ENCODE measurements at places on chromosomes 7 and 10.
A peak's percentile ranks its signal among the peaks of the same experiment; 100 is the strongest.

- peak; percentile 87 for DNase-seq
Measured at GRCh38 chr10:122054048-122055025, 65.4 kb downstream of the TACC2 start.

DNA sequence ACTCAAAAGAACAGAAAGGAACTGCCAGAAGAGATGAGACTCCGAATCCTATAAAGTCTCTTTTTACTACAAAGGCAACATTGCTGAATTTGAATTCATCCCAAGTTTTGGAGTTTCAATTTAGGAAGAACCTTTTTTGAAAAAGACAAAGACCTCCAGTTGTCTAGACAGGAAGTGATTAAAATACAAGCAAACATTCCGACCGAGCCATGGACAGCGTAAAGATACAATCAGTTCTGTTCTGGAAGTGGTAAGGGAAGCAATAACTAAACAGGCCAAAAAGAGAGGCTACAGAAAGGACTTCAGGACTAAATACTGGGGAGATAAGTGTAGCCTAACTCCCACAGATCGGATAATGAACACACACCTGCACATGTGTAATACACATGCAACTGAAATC lies 101.0 kb downstream of the SMURF1 start:
- DNase-seq, result no peak

- peak; percentile 69 for DNase-seq
Measured at GRCh38 chr10:14010101-14010558, 320.6 kb downstream of the FRMD4A start.

DNA sequence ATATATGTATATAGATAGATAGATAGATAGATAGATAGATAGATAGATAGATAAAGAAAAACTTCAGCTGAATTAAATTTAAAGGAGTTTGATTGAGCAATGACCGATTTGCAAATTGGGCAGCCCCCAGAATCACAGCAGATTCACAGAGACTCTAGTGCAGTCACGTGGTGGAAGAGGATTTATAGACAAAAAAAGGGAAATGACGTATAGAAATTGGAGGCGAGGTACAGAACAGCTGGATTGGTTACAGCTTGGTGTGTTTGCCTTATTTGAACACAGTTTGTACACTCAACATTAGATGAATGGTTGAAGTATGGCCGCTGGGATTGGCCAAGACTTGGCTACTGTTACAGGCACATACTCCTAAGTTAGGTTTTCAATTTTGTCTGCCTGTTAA lies 8.2 kb upstream of the PODXL start:
- DNase-seq, result no peak

DNA sequence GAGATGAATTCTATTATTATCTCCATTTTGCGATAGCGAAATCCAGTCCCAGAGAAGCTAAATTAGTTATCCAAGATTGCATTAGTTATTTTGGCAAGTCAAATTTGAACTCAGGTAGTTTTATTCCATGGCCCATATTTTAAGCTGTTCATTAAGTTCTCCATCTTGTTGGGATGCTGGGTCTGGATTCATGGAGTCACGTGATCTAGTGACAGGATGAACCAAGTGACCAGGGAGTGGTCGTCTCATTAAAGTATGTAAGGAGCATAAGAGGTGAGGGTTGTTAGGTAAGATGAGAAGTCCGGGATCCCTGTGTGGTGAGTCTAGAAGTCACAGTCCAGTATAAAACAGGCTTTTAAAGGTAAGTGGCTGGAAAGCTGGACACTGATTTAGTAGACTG lies 740.5 kb downstream of the PCDH15 start:
- DNase-seq, result no peak

GRCh38 chr10:118259288-118259906 lies 82.7 kb downstream of the FAM204A start:
- DNase-seq, result peak; percentile 88

- no peak for DNase-seq
Measured at GRCh38 chr7:105306298-105306748, 82.4 kb downstream of the SRPK2 start.

DNA sequence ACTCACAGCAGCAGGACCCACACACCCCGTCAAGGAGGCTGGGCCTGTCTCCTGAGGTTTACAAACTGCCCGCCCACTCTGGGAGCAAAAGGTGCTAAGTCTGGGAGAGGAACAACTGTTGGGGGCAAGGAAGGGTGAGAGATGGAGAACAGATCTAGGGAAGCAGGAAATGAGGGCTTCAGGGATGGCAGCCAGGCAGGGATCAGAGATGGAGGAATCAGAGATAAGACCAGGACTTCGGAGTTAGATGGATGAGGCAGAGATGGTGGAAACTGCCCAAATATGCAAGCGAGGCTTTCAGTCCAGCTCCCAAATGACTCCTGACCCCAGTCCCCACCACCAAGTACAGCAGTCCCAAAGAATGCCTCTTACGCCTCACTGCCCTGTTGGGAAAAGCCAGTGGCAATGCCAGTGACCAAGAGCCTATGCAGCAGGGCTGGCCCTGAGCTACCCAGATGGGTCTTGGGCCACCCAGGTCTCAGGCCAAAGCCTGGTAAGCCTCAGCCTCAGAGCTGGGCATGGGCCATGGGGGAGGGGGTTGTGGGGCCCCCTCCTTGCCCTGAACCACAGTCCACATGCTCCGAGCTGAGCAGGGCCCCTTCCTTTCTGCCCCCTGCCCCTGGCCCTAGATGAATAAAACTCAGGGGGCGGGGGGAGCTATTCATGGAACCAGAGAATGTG lies 39.5 kb upstream of the SLF2 start:
- DNase-seq, result no peak

- DNase-seq, result peak; percentile 72
Measured at GRCh38 chr7:18352339-18353255, 143.0 kb upstream of the HDAC9 start.

GRCh38 chr10:125661431-125661940 lies 21.5 kb downstream of the TEX36 start:
- peak; percentile 34 for DNase-seq

DNA sequence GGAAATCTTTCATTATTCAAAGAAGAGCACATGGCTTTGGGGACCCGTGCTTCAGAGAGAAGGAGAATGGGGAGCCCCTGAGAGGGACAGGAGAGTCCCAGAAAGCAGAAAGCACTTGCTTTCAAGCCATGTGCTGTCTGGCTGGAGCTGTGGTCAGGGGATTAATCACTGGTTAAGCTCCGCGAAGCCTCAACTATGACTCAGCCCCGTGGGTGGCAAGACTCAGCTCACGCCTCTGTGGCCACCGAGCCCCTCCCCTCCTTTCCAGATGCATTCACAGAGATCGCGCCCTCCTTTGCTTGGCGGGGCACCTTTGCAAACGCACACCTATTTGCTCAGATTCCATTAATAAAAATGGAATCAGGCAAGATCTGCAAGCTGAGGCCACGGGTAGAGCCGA lies 202.9 kb upstream of the TCERG1L start:
- DNase-seq, result peak; percentile 72

- peak; percentile 68 for DNase-seq
Measured at GRCh38 chr7:75650681-75651080, 88.1 kb downstream of the HIP1 start.

- no peak for DNase-seq
Measured at GRCh38 chr10:33293076-33293475, 41.4 kb downstream of the NRP1 start.

- DNase-seq, result no peak
Measured at GRCh38 chr7:42639930-42640329, 271.9 kb downstream of the C7orf25 start.

DNA sequence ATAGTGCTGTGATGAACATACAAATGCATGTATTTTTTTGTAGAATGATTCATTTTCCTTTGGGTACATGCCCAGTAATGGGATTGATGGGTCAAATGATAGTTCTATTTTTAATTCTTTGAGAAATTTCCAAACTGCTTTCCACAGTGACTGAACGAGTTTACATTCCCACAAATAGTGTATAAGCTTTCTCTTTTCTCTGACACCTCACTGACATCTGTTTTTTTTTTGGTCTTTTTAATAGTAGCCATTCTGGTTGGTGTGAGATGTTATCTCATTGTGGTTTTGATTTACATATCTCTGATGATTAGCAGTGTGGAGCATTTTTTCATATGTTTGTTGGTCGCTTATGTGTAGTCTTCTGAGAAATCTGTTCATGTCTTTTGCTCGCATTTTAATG lies 195.0 kb upstream of the AGK start:
- no peak for DNase-seq

DNA sequence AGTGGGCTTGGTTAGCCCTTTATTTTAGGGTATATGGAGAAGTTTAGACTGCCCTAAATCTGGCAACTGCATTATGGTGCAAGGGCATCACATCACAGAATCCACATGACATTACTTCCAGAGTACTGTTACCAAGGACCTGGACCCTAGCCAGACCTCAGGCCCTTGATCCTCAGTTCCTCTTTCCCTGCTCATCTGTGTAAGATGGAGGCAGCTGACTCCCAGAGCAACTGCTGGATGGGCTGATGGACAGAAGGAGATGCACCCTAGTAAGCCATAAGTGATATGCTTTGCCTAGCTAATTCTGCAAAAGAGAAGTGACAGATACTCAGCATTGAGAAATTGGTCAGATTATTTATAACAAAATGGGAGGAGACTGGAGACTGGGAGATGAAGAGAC lies 131.7 kb downstream of the DYNC1I1 start:
- DNase-seq, result no peak

GRCh38 chr7:135768467-135768866 lies 19.9 kb upstream of the FAM180A start:
- peak; percentile 49 for DNase-seq

DNA sequence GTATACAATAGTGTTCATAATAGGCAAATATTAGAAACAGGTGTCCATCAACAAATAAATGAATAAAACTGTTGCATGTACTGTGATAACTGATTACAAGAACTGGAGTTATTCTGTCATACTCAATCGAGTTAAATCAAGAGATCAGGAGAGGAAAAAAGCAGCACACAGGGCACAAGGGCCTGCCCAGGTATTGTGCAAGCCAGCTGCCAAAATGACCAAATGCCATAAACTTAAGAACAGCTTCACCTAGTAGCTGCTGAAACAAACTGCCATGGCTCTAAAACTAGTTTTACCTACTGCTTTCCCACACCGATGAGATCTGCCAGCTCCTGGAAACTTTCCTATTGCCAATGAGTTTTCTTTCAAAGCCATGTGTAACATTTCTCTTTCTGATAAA lies 12.2 kb downstream of the GSAP start:
- no peak for DNase-seq

DNA sequence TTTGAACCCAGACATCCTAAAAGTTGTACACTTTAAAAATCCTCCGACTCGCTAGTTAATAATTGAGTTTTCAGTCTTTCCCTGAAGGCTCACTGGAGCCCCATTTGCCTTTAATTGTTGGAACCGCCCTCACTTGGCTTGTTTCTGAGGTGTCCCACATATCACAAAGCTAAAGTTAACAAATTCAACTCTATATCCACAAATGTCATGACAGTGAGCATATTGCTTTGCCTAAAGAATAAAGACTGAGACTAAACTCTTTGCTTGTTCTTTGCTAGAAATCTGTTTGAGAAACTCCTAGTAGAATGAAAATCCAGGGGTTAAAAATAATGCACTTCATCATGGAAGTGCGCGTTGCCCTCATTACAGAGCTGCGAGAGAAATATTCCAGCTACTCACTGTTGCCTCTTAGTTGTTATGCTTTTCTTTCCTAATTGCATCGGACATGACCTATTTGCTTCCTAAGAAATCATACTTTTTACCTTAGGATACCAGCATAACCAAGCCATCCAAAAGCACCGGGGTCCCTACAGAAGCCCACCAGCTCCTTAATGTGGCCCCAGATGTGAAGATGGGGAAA lies 752 bp downstream of the THSD7A start:
- no peak for DNase-seq

GRCh38 chr7:926061-927030 lies 28.1 kb downstream of the ADAP1 start:
- DNase-seq, result no peak

DNA sequence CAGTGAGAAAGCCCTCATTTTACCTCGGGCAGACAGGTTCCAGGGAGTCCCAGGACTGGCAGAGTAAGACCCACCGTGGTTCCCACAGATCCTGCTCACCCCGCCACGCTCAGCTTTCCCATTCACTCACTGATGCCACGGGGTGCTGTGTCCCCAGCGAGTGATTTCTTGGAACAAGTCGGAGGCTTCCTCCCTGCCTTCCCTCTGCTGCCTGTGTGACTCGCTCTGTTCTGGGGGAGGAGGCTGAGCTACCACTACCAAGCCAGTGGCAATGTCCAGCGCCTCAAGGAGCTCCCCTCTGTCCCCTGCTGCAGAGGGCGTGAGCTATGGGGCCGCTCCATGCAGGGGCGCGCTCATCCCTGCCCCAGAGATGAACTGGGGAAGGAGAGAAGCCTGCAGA lies 12.6 kb downstream of the IL15RA start:
- DNase-seq, result peak; percentile 36

GRCh38 chr10:126504063-126504760 lies 115.9 kb upstream of the ADAM12 start:
- peak; percentile 83 for DNase-seq

- DNase-seq, result no peak
Measured at GRCh38 chr10:61705022-61705613, 42.4 kb downstream of the CABCOCO1 start.

DNA sequence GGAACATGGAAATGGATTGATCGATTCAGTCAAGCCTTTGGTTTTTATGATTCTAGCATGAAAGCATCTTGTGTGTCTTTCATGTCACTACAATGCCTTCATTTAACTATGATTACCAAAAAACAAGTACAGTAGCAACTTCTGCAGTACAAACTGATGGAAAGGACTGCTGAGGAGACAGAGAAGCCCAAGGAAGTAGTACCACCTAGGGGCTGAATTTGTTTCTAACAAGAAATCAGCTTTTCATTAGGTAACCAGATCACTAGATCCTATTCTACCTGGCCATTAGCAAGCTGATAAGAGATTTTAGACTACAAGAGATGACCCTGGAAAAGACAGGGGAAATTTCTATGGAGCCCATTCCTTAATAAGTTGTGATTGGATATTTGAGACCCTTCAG lies 3.2 kb upstream of the IFIT1 start:
- DNase-seq, result no peak

GRCh38 chr10:44385696-44386441 lies 972 bp upstream of the CXCL12 start:
- DNase-seq, result no peak

DNA sequence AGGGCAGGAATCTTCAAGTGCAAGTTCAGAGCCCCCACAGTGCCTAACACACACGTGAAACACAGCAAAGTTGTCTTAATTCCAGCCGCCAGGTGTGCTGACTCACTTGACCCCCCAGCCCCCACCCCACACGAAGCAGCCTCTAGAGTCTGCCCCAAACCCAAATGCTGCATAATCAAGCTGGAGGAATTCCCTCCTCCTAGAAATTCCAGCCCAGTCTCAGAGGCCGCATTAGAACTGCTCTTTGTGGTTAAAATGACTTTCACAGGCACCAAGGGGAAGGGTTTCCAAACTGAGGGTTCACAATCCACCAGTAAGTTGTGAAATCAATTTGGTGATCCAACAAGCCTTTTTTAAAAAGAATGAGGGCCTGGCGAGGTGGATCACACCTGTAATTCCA lies 67.0 kb upstream of the PLXNA4 start:
- DNase-seq, result peak; percentile 63

- no peak for DNase-seq
Measured at GRCh38 chr10:36191009-36191408, 548.9 kb upstream of the FZD8 start.

Data from endodermal cell (in vitro differentiated cells).